ENCODE measurements at places on chromosomes 1 and 21.

GRCh38 chr1:203590603-203591002 is 36.0 kb upstream of the ATP2B4 start:
- DNase-seq, result no peak

GRCh38 chr1:223180731-223181321 is 37.8 kb upstream of the TLR5 start:
- DNase-seq, result no peak

DNA sequence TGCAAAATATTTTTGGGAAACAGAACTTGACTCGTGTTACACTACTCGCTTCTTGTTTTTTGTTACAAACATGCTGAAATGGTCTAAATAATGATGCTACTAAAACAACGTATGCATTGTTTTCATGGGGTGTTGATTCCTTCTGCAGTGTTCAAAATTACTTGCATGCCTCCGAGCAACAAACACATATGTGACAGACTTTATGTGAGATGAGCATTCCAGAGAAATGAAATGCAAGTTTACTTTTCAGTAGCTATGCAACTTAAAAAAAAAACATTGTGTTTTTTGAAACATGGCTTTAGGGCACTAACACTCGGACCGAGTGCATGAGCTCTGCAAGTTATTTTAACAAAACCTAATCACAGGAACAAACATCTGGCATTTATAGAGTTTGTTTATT is 84.8 kb downstream of the CAMTA1 start:
- no peak for DNase-seq

DNA sequence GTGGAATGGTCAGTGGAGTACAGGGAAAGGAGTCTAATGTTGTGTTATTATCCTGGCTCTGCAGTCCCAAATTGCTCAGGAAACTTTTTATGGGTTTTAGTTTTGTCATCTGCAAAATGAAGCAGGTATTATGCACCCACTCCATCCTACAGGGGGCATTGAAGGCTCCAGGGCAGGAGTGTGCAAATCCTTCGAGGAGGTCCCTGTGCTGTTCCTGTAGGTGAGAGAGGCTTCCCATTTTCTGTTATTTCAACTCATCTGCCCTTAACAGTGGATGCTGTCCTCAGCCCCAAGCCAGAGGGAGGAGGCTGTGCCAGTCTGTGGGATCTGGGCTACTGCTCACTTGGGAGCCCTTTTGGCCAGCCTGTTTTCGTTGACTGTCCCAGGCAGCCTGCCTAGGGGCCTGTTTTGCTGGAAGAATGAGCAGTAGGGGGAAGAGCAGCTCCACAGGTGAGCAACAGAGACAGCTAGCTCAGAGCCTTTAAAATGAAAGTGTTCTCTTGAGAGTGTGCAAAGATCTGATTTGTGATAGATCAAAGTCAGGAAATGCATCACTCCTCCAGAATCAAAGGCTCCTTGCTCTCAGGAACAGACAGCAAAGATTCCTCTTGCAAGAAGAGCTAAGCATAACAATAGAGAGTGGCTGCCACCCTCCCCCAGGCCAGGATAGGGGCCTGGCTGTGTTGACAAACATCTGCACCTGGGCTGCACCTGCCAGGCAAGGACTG is 317.6 kb upstream of the PROX1 start:
- no peak for DNase-seq

GRCh38 chr1:230498704-230499103 is 72.6 kb upstream of the PGBD5 start:
- no peak for DNase-seq

DNA sequence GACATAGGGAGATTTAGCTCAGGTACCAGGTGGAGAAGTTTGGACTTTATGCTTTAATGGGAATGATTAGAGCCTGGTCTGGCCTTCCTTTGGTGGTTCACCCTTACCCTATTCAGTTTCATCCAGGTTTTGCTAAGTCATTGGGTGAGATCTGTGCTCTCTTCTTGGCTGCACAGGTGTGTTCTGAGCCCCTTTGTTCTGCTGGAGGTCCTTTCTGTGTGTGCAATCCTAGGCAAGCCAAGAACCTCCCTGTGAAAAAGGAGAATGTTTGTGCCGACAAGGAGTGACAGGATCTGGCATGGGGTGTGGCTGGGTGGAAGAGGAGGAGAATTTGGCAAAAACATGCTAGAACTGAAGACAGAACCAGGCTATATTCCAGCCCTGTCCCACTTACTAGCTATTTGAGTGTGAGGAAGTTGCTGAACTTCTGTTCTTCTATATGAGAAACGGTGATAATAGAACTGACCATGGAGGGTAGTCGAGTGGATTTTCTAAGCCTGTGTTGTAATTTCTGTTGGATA is 4.6 kb downstream of the GSTM5 start:
- DNase-seq, result no peak

DNA sequence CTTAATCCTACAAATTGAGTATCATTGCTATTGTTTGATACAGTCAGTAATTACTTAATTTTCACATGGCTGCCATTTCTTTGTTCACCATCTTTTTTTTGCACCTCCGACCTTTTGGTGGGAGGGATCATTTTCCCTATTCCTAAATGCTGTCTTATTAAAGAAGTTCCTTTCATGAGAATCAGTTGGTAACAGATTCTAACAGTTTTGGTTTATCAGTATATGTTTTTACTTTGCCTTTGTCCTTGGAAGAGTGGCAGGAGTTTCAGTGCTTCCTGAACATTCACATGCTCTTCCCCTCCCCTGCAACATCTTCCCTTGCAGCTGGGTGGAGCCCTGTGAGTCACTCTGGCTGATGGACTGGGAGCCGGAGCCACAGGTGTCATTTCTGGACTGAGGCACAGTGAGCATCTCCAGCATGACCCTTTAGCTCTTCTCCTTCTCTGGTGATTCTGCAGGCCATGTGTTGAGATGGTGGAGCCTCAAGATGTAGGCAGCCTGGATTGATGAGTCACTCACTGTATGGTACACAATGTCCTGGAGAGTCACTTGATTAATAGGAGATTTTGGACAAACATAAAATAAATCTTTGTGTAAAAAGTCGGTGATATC is 217.7 kb downstream of the URB2 start:
- no peak for DNase-seq

DNA sequence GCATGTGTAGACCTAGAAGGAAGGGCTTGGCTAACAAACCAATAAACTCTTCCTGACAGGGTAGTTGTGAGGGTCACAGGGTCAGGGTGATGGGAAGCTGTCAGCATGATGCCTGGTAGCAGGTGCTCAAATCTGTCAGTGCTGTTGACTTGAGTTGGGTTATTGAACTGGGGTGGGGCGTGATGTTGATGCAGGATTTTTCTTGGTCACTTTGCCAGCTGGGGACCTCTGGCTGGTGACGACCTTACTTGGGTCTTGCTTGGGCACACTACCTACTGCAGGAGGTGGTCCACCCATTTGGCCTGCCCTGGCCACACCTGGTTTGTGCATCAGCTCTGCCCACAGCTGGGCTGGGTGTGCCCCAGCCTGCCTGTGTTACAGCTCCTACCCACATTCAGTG is 624.4 kb downstream of the PTPRU start:
- no peak for DNase-seq

GRCh38 chr1:56709995-56710394 is 64.9 kb downstream of the PRKAA2 start:
- DNase-seq, result no peak

DNA sequence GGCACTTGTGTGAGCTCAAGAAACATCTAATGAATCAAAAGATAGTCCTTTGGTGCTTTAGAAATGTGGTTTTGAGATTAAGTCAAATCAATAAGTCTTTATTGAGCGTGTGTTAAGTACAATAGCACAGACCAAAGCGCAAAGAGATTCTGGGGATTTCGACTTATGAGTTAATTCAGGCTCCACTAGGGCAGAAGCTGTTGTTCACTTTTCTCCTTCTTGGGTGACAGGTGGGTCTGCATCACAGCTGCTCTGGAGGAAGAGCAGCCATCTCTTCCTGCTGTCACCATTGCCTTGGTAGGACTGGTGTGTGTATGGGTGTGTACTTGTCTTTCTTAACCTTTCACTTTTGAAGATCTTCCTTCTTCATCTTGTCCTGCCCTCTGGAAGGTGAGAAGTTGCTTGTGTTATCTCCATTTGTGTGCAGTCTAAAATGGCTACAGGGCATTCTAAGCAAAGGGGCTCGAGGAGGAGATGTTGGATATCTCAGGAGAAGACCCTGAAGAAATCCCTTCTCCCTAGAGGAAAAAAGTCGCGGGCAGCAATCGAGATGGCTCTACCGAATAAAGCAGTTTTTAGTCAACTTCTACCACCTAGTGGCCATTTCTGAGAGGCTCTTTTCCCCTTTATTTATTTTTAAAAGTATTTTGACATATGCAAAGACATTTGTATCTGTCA is 22.9 kb upstream of the DISC1 start:
- DNase-seq, result no peak

GRCh38 chr1:54488779-54489626 is 59.0 kb upstream of the ACOT11 start:
- DNase-seq, result no peak

- DNase-seq, result no peak
Measured at GRCh38 chr1:168772428-168773060, 43.5 kb upstream of the DPT start.

DNA sequence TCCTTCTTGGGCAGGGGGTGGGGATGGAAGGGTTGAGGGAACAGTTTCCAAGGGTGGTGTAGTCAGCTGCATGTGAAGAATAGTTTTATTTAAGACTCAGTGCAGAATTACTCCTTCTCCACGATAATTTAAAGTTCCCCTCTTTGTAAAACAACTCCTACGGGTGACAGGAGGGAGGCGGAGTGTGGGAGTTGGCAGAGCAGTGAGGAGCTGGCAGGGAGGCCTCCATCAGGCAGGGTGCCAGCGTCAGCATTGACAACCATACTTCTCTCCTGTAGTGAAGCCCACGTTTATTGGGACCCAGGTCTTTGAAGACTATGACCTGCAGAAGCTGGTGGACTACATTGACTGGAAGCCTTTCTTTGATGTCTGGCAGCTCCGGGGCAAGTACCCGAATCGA is 93.8 kb downstream of the MTR start:
- DNase-seq, result no peak

DNA sequence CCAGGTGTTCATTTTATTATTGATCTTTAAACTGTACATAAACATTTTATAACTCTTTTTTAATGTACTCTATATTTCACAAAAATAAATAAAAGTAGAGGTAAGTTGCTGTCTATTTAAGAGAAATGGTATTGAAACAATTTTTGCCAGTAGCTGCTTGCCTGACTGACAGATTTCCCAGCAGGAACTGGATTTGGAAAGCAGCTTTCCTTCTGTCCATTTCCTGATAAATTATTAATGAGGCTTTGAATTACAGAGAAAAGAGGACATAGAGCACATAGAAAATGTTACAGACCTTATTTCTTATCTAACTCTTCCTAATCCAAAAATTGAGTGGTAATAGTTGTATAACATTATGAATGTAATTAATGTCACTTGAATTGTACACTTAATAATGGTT is 79.7 kb upstream of the BCL10 start:
- no peak for DNase-seq

DNA sequence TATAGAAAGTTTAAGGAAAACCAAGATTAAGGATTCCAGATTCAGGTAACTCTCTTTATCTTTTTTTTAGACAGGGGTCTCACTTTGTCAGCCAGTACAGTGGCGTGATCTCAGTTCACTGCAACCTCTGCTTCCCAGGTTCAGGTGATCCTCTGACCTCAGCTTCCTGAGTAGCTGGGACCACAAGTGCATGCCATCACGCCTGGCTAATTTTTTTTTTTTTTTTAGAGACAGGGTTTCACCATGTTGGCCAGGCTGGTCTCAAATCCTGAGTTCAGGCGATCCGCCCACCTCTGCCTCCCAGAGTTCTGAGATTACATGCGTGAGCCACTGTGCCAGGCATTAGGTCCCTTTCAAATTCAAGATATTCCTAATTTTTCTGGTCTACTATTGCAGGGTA is 15.9 kb downstream of the LZIC start:
- DNase-seq, result no peak

GRCh38 chr1:96240438-96240837 is 481.1 kb upstream of the PTBP2 start:
- no peak for DNase-seq

GRCh38 chr1:231971397-231972110 is 345.0 kb downstream of the DISC1 start:
- no peak for DNase-seq

GRCh38 chr1:25112400-25112799 is 119.9 kb downstream of the SYF2 start:
- DNase-seq, result no peak

- no peak for DNase-seq
Measured at GRCh38 chr21:28923439-28923975, 69.2 kb downstream of the LTN1 start.

DNA sequence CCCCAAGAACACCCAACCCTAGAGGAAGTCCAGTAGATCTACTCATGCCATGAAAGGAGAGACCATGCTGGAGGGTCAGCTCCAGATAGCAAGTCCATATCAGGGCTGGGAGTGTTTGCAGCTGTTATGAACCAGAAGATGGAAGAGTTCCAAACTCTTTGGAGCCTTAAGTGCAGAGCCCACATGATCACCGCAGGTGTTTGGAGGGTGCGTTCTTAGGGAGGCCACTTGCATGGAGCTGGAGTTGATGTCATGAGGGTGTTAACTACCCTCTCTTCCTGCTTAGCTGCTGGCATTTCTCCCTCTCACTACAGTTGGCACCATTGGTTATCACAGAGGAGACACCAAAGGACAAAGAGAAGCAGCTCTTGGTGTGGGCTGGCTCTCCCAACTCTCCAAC is 616.9 kb downstream of the AJAP1 start:
- DNase-seq, result no peak

DNA sequence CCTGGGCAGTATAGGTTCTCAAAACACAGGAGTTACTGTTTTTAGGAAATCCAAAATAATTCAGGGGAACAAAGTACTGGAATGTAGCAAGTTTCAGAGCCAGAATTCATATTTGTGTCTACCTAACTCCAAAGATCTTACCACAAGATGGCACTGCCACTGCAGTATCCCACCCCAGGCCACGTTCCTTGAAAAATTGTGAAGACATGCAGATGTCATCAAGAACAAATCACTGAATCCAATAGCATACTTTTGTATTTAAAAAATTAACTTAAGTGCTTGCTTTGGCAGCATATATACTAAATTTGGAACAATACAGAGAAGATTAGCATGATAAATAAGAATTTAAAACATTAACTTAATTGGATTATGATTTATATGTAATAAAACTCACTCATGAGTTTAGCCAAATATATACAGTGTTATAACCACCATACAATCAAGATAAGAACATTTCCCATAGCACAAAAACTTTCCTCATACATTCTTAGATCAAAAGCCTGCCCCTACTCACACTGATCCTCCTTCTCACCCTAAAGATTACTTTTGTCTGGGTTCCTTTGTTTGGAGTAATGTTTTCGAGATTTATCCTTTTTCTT is 209.9 kb downstream of the FAF1 start:
- no peak for DNase-seq

- DNase-seq, result no peak
Measured at GRCh38 chr21:38089763-38090046, 167.1 kb upstream of the KCNJ15 start.

- DNase-seq, result no peak
Measured at GRCh38 chr1:159554261-159554660, 18.5 kb upstream of the OR10J5 start.

GRCh38 chr1:193479187-193479586 is 292.8 kb upstream of the B3GALT2 start:
- peak; percentile 0 for DNase-seq

DNA sequence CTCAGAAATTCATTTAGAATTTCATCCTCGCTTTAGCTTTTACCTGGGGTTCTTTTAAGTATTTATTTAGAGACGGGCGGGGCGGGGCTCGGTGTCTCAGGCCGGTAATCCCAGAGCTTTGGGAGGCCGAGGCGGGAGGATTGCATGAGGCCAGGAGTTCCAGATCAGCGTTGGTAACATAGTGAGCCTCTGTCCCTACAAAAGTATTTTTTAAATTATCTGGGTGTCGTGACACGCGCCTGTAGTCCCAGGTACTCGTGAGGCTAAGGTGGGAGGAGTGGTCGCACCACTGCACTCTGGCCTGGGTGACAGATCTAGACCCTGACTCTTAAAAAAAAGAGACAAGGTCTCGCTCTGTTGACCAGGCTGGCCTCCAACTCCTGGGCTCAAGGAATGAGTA is 942 bp upstream of the RSBN1 start:
- DNase-seq, result no peak
